Smooth muscle cell of the brain vasculature (primary cell): ENCODE measurements at places on chromosomes 11 and 22.

- DNase-seq = no peak
These were observed 60.5 kb upstream of the SHISAL1 start for GRCh38 chr22:44373234-44373633.

DNA sequence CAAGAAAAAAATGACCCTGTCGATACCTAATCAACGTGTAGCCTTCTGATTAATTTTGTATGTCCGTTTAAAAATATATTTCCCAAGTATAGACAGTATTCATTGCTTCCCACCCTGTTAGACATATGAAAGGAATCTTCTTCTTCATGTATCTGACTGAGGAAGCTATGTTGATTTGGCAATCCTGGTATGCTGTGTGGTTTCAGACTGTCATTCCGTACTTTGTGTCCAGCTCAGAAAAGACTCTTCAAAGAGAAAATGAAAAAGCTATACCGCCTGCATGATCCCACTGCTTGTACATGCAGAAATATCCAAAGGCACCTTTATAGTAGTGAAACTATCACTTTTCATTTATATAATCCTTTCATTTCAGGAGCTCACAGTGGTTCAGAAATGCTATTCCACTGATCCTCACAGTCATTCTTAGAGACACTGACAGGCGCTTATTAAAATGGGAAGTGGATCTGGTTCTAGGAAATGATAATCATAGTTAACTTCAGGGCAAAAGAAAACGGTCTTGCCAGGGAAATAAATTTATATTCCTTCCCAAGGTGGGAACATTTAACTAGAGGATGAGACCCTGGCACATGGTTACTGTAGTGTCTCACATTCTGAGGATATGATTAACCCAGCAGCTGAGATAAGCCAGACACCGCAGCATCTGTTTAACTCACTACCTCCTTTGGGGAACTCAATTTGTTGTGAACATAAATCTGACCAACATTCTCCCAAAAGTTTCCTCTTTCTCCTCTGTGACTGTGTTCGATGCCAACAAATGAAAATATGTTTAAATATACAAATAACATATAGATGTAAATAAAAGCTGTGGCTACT, 599.2 kb upstream of the LUZP2 start:
- DNase-seq = peak; percentile 49

GRCh38 chr11:132422722-132423121, 1052.3 kb downstream of the NTM start:
- no peak for DNase-seq

GRCh38 chr22:41963453-41964111, 5.7 kb upstream of the SEPTIN3 start:
- no peak for DNase-seq

DNA sequence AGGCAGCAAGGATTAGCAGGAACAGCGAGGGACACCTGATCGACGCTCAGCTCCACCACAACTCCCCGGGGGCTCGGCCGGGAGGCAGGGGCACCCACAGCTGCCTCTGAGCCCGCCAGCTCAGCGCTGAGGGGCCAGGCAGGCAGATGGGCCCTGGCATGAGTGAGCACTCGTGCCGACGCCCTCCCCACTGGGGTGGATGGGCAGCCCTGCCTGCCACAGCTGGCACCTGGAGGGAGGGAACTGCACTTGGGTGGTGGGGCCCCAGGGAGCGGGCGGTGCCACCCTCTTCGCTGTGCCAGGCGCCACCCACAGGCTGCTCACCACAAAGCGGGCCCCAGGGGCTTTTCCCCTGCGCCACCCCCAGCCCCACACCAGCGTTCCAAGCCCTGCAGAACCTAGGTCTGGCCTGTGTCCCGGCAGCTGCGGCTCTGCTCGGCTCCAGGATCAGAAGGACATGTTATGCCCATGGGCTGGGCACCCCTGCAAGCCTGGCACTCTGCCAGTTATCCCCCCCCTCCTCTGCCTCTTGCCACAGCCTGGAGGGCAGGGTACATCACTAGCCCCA, 28.8 kb downstream of the WNT7B start:
- no peak for DNase-seq

DNA sequence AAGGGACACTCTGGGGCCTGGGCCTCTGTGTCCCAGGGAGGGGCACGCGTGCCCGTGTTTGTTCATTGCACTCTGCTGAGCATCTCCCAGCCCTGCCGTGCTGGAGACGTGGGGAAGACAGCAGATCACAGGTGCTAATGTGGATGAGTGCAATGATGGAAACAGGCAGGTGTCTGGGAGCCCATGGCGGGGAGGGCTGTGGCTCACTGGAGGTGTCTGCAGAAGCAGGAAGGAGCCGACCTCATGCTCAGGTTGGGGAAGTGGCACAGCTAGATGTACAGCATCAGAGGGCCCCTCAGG, 7.9 kb downstream of the TMEM258 start:
- DNase-seq = no peak

DNA sequence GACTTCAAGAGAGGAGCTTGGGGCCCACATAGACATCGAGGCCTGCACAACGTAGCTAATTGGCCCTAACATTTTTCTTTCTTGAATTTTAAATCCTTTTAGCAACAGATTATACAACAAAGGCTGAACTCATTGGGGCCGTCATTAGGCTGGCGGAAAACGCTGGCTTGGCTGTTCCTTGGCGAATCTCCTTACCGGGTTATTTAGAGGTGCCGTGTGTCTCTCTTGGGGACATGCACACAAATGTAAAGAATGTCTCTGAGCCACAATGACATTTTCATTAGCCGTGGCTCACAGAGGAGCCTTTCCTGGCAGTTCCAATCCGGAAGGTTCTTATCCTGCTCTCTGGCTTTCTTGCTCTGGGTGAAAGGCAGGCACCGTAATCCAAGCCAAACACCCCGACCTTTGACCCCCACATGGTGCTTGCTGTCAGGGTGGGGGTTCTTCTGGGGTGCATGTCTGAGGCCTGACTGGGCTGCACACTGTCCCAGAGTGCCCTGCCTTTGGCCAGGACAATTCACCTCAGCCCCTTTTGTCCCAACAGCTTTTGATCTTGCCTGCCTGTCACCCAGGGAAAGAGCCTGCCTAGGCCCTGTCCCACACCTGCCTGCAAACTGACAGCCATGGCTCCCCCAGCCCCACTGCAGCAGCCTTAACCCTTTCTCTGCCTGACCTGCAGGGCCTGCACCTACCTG, 9.2 kb upstream of the FGF3 start:
- DNase-seq = no peak

DNA sequence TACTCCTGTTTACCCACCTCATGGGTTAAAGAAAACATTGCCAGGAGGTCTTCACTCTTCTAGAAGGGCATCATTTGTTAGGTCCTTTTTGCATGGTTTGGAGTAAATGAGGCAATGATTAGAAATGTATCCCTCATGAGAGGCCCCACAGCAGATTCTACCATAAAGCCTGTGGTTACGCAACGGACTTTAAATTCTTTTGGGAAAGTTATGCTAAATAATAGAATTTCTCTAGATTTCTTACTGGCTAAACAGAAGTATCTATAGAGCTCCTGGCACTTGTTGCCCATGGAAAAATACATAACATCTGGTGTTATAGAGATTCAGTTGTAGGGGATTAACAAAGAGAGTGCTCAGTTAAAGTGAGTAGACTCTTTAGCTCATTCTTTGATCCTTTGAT, 15.1 kb upstream of the ATXN10 start:
- no peak for DNase-seq

- DNase-seq = no peak
These were observed 5.4 kb upstream of the NDUFS8 start for GRCh38 chr11:68025047-68025446.

GRCh38 chr22:30947816-30948454, 20.6 kb downstream of the MORC2 start:
- DNase-seq = peak; percentile 15

GRCh38 chr11:68673991-68674390, 10.4 kb upstream of the GAL start:
- DNase-seq = no peak

- no peak for DNase-seq
These were observed 75.8 kb downstream of the COMMD9 start for GRCh38 chr11:36213393-36213840.

DNA sequence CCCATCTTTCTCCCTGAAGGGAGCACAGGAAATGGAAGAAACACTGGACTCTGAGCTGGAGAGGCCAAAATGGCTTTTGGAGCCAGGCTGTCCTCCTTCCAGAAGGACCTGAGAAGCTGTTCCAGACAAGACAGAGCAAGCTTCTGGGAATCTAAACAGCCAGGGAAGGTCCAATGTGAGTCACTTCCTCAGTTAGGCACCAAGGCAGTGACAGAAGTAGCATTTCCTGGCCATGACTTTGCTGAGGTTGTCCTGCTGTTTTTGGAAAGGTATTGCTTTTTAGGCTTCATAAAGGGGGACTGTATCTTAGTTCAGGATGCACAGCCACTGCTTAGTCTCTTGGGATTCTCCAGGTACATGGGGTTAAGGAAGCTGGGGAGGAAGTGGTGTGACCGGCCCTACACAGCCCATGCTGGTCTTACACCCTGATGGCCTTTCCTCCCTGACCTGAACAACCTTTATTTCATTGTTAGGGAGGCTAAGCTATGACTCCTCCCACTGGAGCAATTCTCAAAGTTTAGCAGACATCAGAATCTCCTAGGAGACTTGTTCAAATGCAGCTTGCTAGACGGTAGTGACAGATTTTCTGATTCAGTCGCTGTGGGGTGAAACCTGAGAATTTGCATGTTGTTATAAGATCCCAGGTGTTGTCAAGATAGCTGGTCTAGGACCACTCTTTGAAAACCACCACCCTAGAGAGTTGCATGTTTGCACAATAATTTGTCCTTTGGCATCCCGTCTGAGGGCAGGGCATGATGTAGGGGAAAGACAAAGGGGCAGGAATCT, 6.8 kb upstream of the INSC start:
- DNase-seq = no peak

DNA sequence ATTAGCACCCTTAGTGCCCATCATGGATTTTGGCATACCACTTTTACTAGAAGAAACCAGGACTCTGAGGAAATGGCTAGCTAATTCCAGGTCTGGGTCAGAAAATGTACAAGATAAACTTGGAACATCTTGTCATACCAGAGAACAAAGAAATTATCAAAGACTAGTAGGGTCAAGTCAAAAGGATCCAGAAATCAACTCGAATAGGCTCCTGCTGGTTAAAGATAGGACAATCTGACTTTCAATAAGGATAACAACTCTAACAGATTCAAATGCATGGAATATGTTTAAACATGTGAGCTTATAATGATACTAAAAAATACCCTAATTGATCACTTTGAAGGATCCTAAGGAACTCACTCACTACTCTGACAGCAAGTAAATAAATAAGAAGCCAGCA, 18.9 kb downstream of the GAB2 start:
- DNase-seq = no peak

DNA sequence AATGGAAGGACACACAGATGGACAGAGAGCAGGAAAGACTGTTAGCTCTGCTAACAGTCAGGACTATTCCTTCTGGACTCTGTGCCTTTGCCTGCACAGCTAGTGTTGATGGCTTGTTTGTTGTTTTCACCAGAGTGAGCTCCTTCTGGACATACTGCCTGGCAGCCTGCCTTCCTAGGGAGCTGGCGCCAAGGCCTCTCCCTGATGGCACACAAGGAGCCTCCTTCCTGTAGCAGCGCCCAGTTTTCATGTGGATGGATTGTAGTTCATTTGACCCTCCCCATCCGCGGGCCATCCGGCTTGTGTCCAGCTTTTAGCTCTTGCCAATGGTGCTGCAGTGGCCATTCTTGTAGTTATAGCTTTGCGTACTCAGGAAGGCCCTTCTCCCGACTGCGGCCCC, 16.6 kb upstream of the BCR start:
- DNase-seq = no peak

DNA sequence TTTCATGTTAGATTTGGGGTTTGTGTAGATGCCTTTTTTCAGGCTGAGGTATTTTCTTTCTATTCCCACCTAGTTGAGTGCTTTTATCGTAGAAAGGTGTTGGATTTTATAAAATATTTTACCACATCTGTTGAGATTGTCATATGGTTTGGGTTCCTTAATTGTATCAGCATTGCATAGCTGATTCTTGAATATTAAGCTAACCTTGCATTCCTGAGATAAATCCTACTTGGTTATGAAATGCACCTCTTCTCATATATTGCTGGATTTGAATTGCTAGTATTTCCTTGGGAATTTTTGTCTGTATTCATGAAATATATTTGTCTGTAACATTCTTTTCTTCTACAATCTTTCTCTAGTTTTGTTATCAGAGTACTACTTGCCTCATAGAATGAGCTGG, 10.1 kb downstream of the XKR3 start:
- DNase-seq = no peak

- DNase-seq = no peak
These were observed 86.1 kb downstream of the ADAMTS15 start for GRCh38 chr11:130534551-130534950.

DNA sequence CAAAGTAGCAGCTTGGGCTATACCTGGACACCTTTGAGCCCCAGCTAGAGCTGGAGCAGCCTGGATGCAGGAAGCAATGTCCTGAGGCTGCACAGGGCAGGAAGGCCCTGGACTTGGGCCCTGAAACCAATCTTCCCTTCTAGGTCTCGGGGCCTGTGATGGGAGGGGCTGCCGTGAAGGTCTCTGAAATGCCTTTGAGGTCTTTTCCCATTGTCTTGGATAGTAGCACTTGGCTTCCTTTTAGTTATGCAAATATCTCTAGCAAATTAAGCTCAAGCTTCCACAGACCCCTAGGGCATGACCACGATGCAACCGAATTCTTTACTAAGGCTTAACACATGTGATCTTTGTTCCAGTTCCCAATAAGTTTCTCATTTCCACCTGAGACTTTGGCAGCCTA, 40.0 kb downstream of the LINC01488 start:
- no peak for DNase-seq

- no peak for DNase-seq
These were observed 150.7 kb downstream of the ADAMTS15 start for GRCh38 chr11:130599073-130599654.

DNA sequence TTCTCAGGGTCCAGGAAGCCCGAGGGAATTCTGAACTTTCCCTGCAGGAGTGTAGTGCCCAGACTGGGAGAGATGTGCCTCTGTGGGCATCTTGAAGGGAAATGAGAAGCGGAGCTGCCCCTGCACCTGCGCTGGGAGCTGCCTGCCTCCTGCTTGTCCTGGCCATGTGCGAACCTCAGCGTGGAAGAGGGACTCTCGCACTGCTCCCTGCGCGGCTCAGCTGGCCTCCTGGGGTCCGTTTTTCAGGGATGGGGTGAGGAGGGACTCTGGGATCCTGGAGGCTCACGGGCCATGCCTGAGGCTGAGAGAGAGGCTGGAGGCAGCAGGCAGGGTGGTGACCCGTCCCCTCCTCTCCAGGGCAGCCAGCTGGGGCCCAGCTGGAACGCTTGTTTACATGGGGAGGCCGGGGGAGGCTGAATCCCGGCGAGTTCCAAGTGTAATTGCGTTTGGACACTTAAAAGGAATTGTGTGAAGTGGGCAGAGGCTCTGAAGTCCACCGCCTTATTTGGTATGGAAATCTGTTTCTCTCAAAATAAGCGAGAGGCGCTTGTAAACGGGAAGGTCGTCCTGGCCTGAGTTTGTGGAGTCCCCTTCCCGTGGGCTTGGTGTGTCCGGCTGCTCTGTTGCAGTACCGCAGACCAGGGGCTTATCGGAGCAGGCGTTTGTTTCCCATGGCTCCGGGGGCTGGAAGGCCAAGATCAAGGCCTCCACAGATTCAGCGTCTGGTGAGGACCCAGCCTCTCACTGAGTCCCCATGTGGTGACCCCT, 1.2 kb upstream of the MRGPRF start:
- no peak for DNase-seq

GRCh38 chr11:2273771-2274170, 3.4 kb upstream of the ASCL2 start:
- DNase-seq = no peak

GRCh38 chr11:113505541-113506375, 30.6 kb upstream of the DRD2 start:
- DNase-seq = no peak
